Pulmonary artery endothelial cell (primary cell): ENCODE measurements at places on chromosomes 4 and X. TPM values are rescaled to one million over a fixed set of nuclear protein-coding genes. Genes with fewer than 3 reads are reported as not detected.

DNA sequence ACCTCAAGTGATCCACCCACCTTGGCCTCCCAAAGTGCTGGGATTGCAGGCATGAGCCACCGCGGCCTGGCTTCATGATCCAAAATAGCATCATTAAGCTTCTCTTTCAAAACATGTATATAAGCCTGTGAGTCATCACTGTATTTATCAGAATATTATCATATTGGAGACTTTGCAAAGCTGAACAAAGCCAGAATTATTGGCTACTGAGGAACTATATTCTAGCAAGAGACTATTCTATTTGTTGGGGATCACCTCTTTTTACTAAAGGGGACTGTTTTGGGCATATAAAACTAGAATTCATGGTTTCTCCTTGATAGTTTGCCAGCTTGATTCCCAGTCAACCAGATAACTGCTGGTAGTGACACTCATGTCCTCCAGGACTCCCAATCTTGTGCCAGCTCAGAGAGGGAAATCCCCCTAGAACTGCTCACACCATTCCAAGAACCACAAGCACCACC, 40.1 kb downstream of the TET2 start:
- no peak for DNase-seq

GRCh38 chrX:12443534-12444098, 305.3 kb downstream of the FRMPD4 start:
- no peak for DNase-seq

GRCh38 chr4:13642170-13642950, 14.8 kb upstream of the BOD1L1 start:
- no peak for DNase-seq

DNA sequence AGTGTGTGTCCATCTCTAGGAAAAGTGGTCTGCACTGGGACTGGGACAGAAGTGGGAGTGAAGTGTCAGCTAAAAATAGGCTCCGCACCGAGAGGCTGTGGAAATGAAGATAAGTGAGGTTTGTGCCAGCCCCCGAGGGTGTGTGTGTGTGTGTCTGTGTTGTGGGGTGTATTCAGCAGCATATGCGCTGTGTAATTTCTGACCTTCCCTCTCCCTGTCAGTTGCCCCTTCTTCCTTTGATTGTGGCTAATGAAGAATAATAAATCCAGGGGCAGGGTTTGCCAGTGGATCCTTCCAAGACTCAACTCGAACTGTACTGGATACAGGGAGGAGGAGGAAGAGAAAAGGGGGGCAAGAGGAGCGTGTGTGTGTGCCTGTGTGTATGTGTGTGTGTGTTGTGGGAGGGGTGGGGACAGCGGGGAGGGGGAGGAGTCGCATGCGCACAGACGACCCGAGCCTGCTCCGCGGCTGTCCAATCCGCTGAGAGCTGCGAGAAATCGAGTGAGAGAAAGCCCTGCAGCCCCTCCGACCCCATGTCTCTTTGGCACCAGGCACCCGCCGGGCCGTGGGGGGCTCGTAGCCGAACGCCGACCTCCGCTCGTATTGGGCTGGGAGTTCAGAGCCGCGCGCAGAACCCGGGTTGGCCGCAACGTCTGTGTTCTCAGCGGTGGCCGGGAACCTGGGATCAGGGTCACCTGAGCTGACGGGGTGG, 916 bp upstream of the POU4F2 start:
- no peak for DNase-seq

DNA sequence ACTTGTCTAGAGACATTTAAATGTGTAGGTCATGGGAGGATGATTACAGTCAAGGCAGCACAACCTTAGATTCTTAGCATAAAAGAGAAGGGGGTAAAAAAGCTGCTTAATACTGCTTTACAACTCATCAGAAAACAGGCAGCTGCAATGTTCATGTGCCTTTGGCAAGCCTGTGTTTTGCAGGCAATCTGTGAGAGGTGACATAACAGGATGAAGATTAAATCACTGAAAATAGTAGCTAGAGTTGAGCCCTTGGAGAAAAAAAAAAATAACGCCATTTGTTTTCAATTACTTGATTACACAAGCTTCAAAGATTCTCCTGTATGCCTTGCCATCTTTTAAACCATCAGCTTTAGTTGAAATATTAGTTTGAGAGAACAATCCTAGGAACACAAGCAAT, 847.6 kb upstream of the LCORL start:
- no peak for DNase-seq

DNA sequence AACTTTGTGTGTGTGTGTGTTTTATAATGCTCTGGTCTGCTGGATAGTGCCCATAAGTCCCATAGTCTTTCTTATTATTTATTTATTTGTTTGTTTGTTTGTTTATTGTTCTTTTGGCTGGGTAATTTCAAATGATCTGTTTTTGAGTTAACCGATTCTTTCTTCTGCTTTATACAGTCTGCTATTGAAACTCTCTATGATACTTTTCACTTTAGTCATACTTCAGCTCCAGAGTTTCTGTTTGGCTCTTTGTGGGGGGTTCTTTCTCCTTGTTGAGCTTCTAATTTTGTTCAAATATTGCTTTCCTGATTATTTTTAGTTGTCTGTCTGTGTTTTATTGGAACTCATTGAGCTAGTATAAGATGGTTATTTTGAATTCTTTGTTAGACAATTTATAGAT, 10.0 kb downstream of the CXCL3 start:
- DNase-seq, result no peak

GRCh38 chr4:182807767-182808548, 109.2 kb downstream of the DCTD start:
- no peak for DNase-seq

DNA sequence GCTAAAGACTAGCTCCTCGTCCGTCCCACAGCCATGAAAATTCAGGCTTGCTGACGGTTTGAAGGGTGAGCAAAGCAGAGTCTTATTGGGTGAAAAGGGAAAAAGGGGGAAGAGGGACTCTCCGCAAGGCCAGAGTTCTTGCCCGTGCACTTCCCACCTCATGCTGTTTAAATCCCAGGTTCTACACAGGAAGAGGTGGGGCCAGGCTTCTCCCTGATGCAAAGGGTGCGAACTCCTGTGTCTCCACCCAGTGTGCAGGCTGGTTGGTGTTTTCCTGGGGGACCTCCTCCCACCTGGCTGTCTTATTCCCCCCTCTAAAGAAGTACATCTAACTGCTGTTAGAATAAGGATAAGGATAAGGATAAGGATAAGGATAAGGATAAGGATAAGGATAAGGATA, 18.0 kb upstream of the LANCL3 start:
- DNase-seq, result no peak

DNA sequence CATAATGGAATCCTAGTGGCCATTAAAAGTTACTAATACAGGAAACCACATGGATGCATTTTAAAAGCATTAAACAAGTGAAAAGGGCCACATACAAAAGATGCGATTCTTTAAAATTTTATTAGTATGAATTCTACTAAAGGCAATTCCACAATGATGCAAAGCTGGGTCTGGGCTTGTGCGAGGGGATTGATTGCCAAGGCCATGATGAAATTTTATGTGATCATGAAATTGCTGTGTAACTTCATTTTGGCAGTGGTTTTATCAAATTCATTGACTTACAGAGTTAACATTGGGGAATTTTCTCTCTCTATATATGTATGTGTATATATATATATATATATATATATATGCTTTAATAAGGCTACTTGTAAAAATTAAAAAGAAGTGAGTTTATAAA, 1142.5 kb upstream of the IGFBP7 start:
- no peak for DNase-seq

GRCh38 chrX:18203631-18204030, 17.1 kb downstream of the BEND2 start:
- no peak for DNase-seq

GRCh38 chr4:20735931-20736330, 35.7 kb downstream of the PACRGL start:
- DNase-seq, result no peak

GRCh38 chrX:9392445-9392844, 72.4 kb upstream of the TBL1X start:
- no peak for DNase-seq

DNA sequence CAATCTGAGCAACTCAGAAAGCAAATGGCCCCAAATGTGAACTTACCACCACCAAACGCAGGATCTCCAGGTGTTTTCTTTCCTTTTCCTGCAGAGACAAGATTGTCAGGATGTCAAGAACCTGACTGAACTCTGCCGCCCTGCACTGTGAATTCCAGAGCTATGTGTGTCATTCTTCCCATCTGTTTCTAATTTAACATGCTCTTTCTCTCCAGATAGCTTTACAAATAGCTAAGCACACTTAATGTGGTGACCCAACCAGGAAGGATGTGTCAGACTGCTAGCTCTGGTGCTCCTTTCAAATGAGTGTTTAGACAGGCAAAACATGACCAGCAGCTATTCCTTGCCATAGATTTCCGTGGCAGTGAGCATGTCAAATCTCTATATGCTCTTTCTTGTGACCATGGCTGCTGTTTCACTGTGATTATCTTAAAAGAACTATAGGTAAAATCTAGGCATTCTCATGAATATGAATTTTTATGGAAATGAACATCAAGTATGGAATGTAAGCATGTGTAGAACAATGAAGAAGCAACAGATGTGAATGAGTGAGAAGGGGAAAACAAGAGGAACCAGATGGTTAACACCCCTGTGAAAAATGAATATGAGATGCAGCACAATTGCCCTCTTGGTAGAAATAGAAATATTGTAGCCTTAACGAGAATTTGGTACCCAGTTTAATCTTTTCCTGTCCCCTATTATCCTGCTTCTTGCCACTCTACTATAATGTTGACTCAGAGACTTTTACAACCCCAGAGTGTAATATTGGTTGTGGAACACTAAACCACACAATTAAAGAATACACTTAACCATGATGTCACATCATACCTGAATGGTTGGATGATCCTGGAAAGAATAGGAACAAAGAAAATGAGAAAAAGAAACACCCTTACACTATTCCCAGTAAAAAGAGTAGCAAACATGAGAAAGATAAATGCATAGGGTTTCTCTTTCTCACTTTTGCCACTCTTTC, 247.8 kb upstream of the DKK2 start:
- no peak for DNase-seq

DNA sequence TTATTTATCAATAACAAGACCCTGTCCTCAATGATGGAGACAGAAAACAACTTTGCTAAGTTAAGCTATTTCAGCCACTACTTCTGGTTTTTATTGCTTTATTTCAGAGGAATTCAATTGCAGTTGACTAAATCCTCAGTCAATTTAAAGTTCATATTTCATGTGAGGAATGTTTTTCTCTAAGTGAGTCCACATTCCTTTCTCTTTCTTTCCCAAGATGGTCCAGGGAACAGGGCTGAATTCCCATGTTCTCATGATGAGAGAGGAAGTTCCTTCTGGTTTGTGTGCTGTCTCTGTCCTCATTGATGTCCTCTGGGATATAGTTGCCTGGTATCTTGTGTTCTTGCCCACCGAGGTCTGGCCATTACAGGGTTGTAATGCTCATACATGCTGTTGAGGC, 117.2 kb downstream of the SLIT2 start:
- DNase-seq, result no peak

- no peak for DNase-seq
Measured at GRCh38 chrX:133881893-133882292, 103.5 kb downstream of the GPC3 start.

DNA sequence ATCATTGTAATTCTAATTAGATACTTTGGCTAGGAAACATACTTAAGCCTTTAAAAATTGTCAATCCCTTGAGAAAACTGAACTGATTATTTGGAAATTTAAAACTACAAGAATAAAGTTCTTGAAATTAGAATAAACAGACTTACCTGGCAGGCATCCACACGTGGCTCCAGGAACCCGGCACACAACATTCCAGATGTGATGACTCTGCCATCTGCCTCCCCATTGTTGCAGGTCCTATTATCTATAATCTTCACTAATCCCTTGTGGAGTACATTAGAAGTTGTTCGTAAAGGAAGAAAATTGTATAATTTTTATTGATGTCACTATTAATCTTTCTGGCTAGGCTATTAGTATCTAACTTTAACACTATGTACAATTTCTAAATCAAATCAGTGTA, 16.2 kb upstream of the GNRHR start:
- no peak for DNase-seq

DNA sequence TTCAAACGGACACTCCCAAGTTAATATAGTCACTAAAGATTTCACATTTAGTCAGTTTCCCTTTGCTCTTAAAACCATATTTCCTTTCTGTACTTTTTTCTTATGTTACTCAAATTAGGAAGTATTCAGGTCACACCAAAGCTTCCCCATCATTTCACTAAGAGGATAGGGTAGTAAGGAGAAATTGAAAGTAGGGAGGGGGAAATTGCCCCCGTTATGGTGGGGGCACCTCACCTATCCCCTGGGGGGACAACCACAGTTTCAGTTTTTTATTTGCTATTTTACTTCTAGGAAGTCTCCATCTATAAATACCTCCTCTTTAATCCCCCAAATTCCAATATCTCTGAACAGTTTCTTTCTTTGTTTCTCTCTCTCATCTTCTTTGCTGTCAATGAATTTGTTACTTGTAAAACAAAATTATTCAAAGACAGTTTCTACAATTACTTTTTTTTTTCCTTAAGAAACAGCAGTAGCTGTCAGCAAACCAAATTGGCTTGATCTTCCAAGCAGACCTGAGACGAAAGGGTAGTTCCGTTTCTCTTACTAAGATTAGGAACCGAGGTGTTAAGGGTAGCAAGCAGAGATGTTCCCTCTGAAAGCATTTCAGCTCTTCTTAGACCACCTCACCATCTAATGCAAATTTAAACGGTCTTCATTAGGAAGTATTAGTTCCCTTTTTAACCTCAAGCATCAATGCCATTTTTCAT, 160.2 kb upstream of the KLF3 start:
- DNase-seq, result no peak

MAGED4 gene
- 2.2 and 3.2 TPM in 2 replicates for total RNA-seq

KLF8 gene
- total RNA-seq, result 1.2 and 1.3 TPM in 2 replicates

PCDH10 gene
- 14.8 and 31.7 TPM in 2 replicates for total RNA-seq

LRRC66 gene
- total RNA-seq, result 0.13 and 0.39 TPM in 2 replicates

RTL3 gene
- total RNA-seq, result not detected in 2 replicates

THOC2 gene
- total RNA-seq, result 60.8 and 74.7 TPM in 2 replicates

WAS gene
- not detected in 2 replicates for total RNA-seq

XAGE1A gene
- total RNA-seq, result not detected in 2 replicates
